ENCODE measurements at places on chromosomes 16 and 17.

GRCh38 chr17:46025510-46026165 lies 26.6 kb downstream of the STH start:
- no peak for DNase-seq

DNA sequence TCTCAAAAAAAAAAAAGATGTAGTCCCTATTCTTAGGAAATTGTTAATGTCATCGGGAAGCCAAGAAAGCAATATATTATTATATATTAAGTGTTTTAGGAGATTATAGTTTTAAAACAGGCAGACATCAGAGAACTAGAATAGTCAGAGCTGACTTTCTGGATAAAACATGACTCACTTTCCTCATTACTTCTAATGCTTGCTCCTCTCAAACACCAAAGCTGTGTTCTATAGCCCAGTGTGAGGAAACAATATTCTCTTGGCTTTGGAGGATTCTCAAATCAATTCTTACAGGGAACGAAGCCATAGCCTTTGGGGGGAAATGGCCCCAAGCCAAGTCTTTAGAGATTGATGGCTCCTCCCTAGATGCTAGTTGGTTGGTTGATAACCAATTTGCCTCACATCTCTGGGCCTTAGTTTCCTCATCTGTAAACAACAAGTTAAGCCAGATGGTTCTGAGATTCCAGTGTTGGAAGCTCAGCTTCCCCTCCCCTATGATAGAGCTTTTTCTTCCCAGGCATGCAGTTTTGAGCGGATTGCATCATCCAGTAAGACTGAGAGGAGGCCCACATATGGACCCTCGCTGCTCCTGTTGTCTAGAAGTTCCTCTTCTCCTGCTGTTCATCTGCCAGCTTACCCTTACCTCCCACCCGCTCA lies 12.4 kb downstream of the NMT1 start:
- DNase-seq = peak; percentile 79

- no peak for DNase-seq
These were observed 2.3 kb downstream of the ENPP7 start for GRCh38 chr17:79732804-79733691.

- DNase-seq = no peak
These were observed 10.3 kb upstream of the MED13 start for GRCh38 chr17:62075308-62075815.

GRCh38 chr16:57906382-57907316 lies 64.3 kb downstream of the CNGB1 start:
- DNase-seq = no peak

- no peak for DNase-seq
These were observed 260.7 kb upstream of the CA10 start for GRCh38 chr17:52419229-52419641.

DNA sequence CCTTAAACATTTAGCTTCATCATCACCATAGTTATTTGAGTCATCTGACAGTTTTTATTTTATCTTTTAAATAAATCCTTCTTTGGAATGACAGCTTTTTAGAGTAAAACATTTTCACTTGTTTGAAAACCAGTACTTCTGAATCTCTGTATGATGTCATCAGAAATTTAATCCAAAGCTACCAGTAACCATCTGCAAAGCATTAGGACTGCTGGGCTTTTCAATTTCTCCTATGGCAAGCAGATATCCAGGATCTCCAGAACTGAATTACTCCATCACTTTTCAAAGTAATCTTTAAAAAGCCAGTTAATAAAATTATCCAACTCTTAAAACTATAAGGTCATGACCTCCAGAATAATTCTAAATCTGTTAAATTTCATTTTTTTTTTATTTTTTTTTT lies 51.5 kb downstream of the CHCT1 start:
- DNase-seq = no peak

GRCh38 chr17:81664051-81664470 lies 2.3 kb downstream of the OXLD1 start:
- no peak for DNase-seq

DNA sequence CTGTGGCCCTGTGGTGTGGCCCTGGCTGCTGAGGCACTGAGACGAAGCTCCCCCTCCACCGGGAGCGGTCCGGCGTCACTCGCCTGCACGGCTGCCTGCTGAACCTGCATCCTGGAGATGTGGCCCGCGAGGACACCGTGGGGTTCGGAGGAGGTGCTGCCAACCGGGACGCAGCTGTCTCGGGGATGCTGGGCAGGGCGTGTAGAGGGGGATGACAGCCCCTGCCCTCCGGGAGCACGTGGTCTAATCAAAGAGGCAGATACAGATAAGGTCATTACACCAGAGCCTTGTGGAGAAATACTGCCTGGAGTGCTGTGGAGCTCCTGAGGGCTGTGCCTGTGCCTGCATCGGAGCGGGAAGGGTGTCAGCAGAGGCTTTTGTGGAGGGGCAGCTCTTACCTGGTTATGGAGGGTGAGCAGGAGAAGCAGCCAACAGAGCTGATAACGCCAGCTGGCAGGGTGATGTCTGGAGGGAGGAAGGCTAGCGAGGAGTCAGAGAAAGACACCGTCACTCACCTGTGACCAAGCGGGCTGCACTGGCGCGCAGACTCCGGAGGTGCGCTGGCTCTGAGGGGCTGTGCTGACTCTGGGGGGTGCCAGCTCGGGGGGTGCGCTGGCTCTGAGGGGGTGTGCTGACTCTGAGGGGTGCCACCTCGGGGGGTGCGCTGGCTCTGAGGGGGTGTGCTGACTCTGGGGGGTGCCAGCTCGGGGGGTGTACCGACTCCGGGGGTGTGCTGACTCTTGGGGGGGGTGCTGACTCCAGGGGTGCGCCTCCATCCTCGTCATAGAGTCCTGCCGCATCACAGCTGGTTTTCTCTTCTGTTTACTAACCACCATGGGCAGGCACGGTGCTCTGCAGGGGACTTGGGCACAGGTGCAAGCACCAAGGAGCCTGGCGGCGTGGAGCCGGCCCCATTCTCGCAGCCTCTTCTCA lies 104.7 kb upstream of the CHMP6 start:
- no peak for DNase-seq

GRCh38 chr17:59423137-59423724 lies 91.8 kb downstream of the YPEL2 start:
- DNase-seq = no peak

- DNase-seq = no peak
These were observed 48.8 kb upstream of the CBX4 start for GRCh38 chr17:79888009-79888540.

DNA sequence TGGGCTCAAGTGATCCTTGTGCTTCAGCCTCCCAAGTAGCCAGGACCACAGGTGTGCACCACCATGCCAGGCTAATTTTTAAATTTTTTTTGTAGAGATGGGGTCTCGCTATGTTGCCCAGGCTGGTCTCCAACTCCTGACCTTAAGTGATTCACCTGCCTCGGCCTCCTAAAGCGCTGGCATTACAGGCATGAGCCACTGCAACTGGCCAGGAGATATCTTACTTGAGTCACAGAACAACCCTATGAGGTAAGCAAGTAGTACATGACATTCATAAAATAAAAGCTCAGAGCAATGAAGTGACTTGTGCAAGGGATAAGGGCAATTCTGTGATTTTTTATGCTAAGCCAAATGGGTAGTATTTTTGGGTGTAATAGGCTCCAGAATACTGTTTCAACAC lies 57.3 kb downstream of the CDC27 start:
- no peak for DNase-seq

- DNase-seq = no peak
These were observed 14.7 kb upstream of the SKAP1 start for GRCh38 chr17:48444516-48445247.

- no peak for DNase-seq
These were observed 667 bp upstream of the KIF19 start for GRCh38 chr17:74325376-74325742.

DNA sequence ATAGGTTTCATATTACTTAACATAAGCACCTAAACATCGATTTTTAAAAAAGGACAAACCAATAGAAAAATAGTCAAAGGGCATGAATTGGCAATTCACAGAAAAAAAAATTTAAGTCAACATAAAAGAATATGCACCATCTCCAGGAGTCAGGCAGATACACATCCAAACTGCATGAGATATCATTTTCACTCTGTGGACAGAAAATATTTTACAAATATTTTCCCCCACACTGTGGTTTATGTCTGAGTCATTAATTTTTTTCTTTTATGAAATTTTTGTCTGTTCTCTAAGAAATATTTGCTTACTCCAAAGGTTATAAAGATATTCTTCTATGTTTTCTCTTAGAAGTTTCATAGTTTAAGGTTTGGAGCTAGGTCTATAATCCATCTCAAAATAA lies 74.4 kb upstream of the DNAH17 start:
- no peak for DNase-seq

DNA sequence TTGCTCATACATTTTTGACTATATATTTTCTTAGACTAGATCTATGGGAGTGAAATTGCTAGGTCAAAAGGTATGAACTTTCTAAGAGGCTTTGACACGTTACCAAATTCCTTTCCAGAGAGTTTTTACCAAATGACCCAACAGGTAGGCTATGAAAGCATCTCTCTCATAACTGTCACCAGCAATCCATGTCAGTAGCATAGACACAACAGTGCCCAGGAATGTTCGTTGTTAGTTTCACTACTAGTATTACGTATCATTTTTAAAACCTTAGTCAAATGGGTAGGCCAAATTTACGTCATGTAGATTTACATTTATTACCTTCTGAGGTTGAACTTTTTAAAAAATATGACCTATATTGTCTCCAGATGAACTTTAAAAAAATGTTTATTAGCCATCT lies 66.8 kb downstream of the MARCHF10 start:
- DNase-seq = no peak

GRCh38 chr17:35991075-35991474 lies 4.5 kb upstream of the CCL14 start:
- no peak for DNase-seq

- DNase-seq = no peak
These were observed 20.7 kb downstream of the GAA start for GRCh38 chr17:80122026-80122575.

DNA sequence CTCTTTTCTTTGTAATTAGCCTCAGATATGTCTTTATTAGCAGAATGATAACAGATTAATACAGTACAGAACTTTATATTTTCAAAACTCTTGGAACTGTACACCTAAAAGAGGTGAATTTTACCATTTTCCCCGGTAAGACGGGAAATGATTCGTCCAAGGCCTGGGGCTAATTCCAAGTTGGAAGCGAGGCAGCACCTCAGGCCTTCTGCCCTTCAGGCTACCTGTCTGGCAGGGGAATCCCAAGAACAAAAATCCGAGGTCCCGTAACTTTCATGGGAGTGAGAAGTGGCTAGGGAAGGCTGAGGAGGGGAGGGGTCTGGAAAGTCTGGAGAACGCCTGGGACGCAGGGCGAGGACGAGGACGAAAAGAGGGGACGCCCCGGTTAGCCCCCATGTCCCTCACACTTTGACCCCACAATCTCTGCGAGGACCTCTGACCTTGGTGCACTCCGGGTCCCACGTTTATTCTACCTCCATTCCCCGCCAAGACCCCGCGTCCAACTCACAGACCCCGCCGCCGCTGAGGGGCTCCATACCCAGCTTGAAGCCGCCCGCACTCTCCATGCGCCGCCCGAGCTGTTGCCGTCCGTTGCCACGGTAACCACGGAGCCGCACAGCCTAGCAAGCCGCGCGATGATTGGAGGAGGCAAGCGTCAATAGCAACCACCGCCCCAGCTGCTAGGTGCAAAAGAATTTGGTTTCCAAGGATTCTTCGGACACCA lies at the start of gene HYDIN:
Gene HYDIN, minus strand, starts transcription at position 601 of the 724 bp plus-strand sequence. CDS start 43,827 bp downstream, outside the sequence.
- DNase-seq = peak; percentile 72

- no peak for DNase-seq
These were observed 47.4 kb downstream of the NETO2 start for GRCh38 chr16:47096297-47096696.

DNA sequence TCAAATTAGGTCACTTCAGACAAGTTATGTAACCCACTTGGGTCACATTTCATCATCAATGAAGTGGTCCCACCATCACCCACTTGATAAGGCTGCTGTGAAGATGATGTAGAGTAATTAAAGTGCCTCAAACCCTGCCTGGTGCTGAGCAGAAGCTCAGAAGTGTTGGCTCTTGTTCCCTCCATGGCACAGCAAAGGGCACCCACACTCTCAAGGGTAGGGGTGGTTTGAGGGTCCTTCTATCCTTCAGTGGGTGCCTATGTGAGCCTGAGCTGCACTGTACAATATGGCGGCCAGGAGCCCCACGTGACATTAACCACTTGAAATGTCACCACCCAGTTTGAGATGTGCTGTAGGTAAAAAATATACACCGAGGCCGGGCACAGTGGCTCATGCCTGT lies 71.5 kb downstream of the CYTH1 start:
- no peak for DNase-seq

- no peak for DNase-seq
These were observed 284.5 kb downstream of the MAF start for GRCh38 chr16:79316004-79316458.

- DNase-seq = no peak
These were observed 142.5 kb downstream of the CMIP start for GRCh38 chr16:81586977-81587625.

DNA sequence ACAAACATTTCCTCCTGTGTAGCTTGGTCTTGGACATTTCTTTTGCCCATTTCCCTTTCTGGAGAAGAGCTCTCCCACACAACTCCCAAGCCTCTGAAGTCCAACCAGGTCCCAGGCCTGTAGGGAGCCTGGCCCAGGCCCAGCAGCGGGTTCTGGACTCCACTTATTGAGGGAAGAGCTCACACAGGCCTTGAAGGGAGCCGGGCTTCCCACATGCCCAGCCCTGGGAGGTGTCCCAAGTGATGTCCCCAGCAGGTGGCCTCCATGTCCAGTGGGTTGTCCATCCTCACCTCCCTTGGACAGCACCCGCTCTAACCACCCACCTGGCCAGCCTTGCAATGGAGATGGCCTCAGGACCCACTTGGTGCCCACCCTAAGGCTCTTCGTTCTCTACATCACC lies 5.9 kb upstream of the EPX start:
- DNase-seq = no peak

GRCh38 chr16:85710732-85711131 lies 22.0 kb upstream of the GINS2 start:
- no peak for DNase-seq

- DNase-seq = no peak
These were observed at the start of gene RNF213 for GRCh38 chr17:80260791-80261158. Gene RNF213 (plus strand): TSS chr17:80260852. CDS start chr17:80263682, 2,830 bp downstream.

DNA sequence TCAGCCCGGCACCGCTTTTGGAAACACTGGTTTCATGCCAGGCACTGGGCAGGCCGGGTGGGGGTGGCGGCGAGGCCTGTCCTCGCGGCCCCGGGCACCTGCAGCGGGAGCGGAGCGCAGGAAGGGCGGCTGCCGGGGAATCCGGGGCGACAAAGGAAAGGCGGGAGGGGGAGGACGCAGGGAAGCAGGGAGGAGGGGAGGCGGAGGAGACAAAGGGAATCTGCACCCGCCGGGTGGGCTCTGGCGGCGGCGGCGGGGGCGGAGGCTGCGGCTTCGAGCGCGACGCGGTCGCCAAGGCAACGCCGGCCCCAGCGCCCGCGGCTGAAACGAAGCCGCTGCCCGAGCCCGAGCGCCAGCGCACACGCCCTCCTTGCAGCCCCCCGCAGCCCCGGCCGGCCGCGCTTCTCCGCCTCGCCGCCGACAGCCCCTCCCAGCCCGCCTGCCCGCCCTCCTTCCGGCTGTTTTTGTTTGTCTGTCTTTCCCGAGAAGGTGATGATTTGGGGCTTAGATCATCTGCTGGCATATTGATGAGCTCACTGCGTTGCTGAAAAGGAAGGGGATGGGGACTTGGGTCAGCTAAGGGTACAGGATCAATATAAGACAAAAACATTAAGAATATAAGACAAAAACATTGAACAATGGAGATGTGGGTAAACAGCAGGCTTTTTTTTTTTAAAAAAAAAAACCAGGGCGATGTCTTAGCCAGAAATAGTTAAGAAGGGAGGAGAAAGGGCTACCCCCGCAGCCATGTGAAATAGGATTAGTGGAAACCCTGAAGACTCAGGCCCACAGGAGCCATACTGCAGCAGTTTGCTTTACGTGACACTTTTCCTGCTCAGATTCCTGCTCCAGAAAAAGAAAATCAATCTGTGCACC lies 32.7 kb downstream of the CDK5R1 start:
- DNase-seq = no peak

Measured in DMS 273 treated with DMSO at 0.1 percent for 48 hours (cell line).